ENCODE measurements at places on chromosomes 12 and 14.
A peak's percentile ranks its signal among the peaks of the same experiment; 100 is the strongest.

GRCh38 chr12:130743176-130743575, 27.1 kb upstream of the RIMBP2 start:
- DNase-seq = no peak

GRCh38 chr12:63948211-63948610, 103.7 kb downstream of the SRGAP1 start:
- DNase-seq = no peak

DNA sequence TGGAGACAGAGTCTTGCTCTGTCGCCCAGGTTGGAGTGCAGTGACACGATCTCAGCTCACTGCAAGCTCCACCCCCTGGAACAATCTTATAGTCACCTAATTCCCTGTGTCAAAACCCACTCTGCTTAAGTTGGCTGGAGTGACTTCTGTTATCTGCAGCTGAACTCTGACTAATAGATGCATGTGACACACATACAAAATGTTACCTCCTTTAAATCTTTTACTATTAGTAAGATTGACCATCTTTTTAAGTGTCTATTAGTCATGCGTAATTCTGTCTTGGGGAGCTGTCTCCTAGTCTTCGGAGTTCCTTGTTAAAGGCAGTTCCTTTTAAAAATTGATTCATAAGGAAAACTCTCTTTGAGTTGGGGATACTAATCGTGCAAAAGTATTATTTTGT, 7.4 kb downstream of the IFI27L1 start:
- peak; percentile 86 for DNase-seq

- peak; percentile 32 for DNase-seq
Measured at GRCh38 chr14:100017553-100017952, 47.7 kb upstream of the EVL start.

GRCh38 chr14:92632546-92633273, 115.7 kb downstream of the LGMN start:
- DNase-seq = no peak

DNA sequence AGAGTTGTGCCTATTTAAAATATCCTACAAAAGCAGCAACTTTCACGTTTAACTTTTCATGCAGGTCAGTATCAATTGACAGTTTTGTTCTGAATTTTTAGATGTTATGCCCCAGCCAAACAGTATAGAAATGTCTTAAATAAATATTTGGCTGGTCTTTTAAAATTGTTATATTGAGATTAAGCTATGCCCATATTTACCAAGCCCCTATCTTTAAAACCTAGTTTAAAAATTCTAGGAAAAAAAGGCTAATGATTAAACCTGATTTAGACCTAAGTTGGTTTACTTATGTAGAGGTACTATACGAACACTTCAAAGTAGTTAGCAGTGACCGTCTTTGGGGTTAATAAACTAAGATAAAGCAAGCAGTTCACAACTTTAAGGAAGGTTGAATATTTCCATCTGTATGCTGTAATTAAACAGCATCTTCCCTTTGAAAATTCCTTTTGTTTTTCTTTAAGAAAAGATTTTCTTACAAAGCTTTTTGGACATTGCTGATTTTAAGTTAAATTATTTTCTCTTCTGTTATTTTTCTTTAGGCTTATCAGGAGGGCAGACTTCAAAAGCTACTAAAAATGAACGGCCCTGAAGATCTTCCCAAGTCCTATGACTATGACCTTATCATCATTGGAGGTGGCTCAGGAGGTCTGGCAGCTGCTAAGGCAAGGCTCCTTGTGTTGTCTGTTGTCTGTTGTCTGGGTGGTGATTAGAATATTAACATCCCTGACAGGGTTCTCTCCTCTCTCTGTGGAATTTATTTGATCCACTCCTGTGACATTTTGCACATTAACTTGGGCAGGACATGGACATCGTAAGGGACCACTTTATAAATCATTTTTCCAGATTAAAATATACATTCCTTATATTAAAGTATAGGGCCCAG, 7.5 kb downstream of the EID3 start:
- no peak for DNase-seq

DNA sequence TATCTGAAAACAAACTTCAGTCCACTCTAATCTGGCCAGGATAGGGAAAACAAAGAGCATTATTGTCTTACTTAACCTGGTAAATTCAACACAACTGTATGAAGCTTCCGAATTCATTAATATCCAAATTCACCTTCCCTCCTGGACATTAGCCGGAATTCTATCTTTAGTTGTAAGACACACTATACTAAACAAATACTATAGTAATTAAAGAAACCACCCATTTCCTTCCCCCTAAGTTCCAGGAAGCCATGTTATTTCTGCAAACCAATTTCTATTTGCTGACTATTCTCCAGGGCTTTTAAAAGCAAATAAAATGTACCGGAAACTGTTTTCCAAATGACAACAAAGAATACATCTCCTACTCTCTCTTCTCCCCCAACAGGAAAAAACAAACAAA, 122.7 kb upstream of the MDM1 start:
- DNase-seq = no peak

- no peak for DNase-seq
Measured at GRCh38 chr12:91805031-91805430, 340.6 kb downstream of the BTG1 start.

DNA sequence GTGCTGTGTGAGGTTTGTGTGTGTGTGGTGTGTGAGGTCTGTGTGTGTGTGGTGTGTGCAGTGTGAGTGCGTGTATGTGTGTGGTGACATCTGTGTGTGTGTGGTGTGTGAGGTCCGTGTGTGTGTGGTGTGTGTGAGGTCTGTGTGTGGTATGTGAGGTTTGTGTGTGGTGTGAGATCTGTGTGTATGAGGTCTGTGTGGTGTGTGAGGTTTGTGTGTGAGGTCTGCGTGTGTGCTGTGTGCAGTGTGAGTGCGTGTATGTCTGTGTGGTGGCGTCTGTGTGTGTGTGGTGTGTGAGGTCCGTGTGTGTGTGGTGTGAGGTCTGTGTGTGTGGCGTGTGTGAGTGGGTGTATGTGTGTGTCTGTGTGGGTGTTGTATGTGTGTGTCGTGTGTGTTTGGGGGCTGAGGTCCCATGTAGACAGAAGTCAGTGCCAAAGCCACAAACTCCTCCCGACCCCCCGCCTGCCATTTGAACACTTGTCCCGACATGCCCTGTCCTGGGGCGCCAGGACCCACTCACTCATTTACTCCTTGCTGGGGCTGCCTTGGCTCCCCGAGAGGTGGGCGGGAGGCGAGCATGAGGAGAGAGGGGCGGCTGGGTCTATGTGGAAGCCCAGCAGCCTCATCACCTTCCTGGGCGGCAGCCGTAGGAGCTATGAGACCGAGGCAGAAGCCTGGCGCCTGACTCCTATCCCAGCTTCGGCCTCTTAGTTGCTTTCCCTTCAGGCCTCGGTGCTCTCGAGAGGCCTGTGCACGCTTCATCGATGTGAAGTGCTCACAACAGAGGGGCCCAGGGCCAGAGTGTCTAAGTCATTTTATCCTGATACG, 20.5 kb downstream of the RILPL1 start:
- DNase-seq = peak; percentile 13

GRCh38 chr12:11731455-11731854, 82.0 kb downstream of the ETV6 start:
- DNase-seq = peak; percentile 79

- DNase-seq = peak; percentile 72
Measured at GRCh38 chr14:77031759-77032490, 3.4 kb upstream of the IRF2BPL start.

GRCh38 chr12:45974171-45974719, 16.1 kb downstream of the SCAF11 start:
- DNase-seq = no peak

All from ELR (cell line).